Aorta (tissue), 5 donors: ENCODE measurements at places on chromosomes 7 and 10. TPM values are rescaled to one million over a fixed set of nuclear protein-coding genes. Genes with fewer than 3 reads are reported as not detected.

GRCh38 chr7:155762036-155762435 lies 50.2 kb downstream of the SHH start:
- H3K27me3 ChIP-seq, result no peaks in the 10 kb centered on the region
- no peak overlapping the region for H3K27ac ChIP-seq
- no peaks in the 10 kb centered on the region for H3K4me1 ChIP-seq
- H3K36me3 ChIP-seq, result peaks cover 2% of the 10 kb centered on the region
- no peak for DNase-seq
- no peak overlapping the region for H3K4me3 ChIP-seq

DNA sequence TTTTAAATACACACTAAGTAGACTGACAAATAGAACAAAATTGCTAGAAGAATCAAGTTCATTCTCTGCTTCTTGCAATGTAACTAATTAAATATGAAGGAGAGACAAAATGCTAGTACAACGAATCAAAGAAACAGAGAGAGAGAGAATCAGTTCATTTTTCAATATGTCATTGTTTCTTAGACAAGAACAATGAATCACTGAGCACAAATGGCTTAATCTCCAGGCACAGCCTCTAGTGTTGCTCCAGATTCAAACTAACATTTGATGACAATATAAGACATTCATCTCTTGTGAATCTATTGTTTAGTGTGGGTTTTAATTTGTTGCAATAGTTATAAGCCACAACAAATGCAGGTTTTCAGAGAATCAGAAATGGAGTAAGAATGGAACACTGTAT lies 357.4 kb upstream of the TMEM229A start:
- no peaks in the 10 kb centered on the region for H3K4me1 ChIP-seq
- H3K27me3 ChIP-seq, result no peaks in the 10 kb centered on the region
- no peak for DNase-seq
- no peak overlapping the region for H3K4me3 ChIP-seq

DNA sequence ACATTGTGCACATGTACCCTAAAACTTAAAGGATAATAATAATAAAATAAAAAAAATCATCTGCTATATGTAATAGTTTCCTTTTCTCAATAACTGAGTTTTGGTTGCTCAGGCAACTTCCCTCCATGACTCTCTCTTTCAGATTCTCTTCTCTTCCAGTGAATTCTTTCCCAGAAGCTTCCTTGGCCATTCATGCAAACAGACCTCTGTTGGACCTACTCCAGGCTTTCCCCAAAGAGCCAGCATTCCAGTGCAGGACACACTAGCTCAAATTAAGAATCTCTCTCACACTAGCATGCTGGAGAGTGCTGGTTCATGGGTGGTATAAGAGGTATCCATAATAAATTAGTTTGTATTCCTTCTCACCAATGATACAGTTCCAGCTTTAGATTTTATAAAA lies 31.0 kb upstream of the ZEB1 start:
- H3K4me1 ChIP-seq, result no peaks in the 10 kb centered on the region
- no peaks in the 10 kb centered on the region for H3K27me3 ChIP-seq
- no peaks in the 10 kb centered on the region for H3K36me3 ChIP-seq
- H3K27ac ChIP-seq, result no peak overlapping the region
- DNase-seq, result no peak
- no peak overlapping the region for H3K4me3 ChIP-seq

DNA sequence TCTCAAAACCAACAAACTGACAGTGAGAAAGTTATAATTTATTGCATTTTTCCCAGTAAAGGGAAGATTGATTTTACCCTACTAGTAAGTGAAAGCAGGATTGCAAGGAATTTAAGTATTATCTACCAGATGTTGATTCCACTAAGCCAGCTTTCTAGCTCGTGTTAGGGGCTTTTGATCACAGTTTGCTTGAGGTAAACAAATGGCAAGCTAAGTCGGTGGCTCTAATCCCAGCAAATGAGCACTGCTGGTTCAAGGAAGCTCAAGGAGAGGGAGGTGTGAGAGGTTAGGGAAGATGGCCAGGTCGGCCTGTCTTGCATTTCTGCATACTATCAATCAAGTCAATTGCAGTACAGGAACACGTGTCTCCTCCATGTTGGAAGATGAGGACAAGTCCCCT lies 448.7 kb upstream of the POM121L12 start:
- H3K36me3 ChIP-seq, result no peaks in the 10 kb centered on the region
- H3K27me3 ChIP-seq, result no peaks in the 10 kb centered on the region
- H3K27ac ChIP-seq, result no peak overlapping the region
- no peaks in the 10 kb centered on the region for H3K4me1 ChIP-seq

- DNase-seq, result no peak
- no peaks in the 10 kb centered on the region for H3K27me3 ChIP-seq
- H3K4me3 ChIP-seq, result no peak overlapping the region
- H3K27ac ChIP-seq, result no peak overlapping the region
Measured at GRCh38 chr10:124896751-124897150, 45.2 kb upstream of the ZRANB1 start.

- no peak for DNase-seq
- H3K27ac ChIP-seq, result no peak overlapping the region
- H3K27me3 ChIP-seq, result no peaks in the 10 kb centered on the region
- no peaks in the 10 kb centered on the region for H3K36me3 ChIP-seq
- no peaks in the 10 kb centered on the region for H3K4me1 ChIP-seq
Measured at GRCh38 chr10:16155834-16156233, 281.0 kb upstream of the PTER start.

Gene CTTNBP2
- 15.9 TPM for total RNA-seq

Gene CPA2
- total RNA-seq, result 0.72 TPM

Gene NRBF2
- total RNA-seq, result 16.2 TPM

DNA sequence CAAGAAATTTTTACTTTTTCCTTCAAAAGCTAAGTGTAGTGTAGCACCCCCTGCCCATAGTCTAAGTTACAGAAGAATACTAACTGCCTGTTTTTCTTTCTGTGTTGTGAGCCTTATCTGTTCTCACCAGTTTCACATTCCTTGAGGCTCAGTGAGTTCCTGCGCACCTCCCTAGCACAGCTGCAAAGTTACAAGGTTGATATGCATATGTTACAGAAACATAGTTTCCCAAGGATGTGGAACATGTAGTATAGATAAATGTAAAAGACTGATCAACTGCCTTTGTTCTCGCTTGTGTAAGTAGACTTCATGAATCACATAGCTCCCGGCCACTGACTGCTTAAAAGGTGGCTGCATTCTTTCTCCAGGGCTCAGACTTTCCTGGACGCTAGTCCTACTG lies 6.7 kb upstream of the ZNF33B start:
- H3K36me3 ChIP-seq, result no peaks in the 10 kb centered on the region
- no peaks in the 10 kb centered on the region for H3K27me3 ChIP-seq
- no peak overlapping the region for H3K27ac ChIP-seq

Gene TRPV5
- not detected for total RNA-seq

DNA sequence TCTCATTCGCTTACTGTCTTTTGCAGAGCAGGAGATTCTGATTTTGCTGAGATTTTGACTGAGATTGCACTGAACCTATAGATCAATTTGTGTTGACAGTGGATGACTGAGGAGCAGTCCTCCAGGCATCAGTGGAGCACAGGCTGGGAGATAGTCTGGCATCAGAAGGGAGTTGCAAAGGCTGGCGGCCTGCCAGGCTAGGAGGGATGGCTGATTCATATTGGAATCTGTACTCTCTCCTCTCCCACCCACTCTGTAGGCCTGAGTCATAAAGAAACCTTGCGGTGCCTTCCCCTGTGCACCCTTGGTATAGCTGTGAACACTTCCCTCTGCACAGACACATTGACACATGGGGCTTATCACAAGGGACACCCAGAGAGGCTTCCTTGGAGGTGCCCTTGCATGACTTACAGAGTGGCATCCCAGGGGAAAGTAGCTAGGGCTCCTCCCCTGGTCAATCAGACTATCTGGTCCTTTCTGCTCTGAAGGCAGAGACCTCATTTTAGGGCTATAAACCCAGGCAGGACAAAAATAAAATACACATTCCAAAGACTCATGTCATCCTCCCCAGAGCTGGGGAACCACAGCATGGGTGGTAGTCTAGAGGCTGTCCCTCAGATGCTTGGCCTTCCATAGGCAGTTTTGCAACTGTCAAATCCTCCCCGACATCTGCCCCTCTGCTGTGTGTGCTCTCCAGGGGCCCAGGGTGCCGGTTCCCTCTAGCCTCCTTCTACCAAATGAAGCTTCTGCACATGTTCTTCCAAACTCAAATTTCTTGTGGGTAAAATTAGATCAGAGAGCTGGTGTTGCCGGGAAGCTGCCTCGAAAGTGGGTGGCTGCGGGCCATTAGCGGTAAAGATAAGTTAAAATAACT lies 37.4 kb upstream of the EEPD1 start:
- peak overlapping the region; percentile 100 for H3K27ac ChIP-seq
- no peak overlapping the region for H3K4me3 ChIP-seq
- H3K4me1 ChIP-seq, result peaks cover 5% of the 10 kb centered on the region
- no peaks in the 10 kb centered on the region for H3K27me3 ChIP-seq

- no peak for DNase-seq
- H3K27ac ChIP-seq, result no peak overlapping the region
- no peaks in the 10 kb centered on the region for H3K36me3 ChIP-seq
Measured at GRCh38 chr7:13745530-13745929, 243.9 kb downstream of the ETV1 start.

Gene RAMP3
- total RNA-seq, result 78.0 TPM

- H3K36me3 ChIP-seq, result no peaks in the 10 kb centered on the region
- H3K27ac ChIP-seq, result no peak overlapping the region
- no peaks in the 10 kb centered on the region for H3K4me1 ChIP-seq
- no peaks in the 10 kb centered on the region for H3K27me3 ChIP-seq
- no peak for DNase-seq
- no peak overlapping the region for H3K4me3 ChIP-seq
Measured at GRCh38 chr10:85235258-85235657, 906.9 kb downstream of the CCSER2 start.

GRCh38 chr7:2487586-2488271 lies 11.5 kb upstream of the GRIFIN start:
- H3K27ac ChIP-seq, result no peak overlapping the region
- H3K4me1 ChIP-seq, result no peaks in the 10 kb centered on the region
- no peaks in the 10 kb centered on the region for H3K27me3 ChIP-seq
- peak; percentile 54 for DNase-seq
